GM04503 (cell line): ENCODE measurements at places on chromosomes 1 and 21.

DNA sequence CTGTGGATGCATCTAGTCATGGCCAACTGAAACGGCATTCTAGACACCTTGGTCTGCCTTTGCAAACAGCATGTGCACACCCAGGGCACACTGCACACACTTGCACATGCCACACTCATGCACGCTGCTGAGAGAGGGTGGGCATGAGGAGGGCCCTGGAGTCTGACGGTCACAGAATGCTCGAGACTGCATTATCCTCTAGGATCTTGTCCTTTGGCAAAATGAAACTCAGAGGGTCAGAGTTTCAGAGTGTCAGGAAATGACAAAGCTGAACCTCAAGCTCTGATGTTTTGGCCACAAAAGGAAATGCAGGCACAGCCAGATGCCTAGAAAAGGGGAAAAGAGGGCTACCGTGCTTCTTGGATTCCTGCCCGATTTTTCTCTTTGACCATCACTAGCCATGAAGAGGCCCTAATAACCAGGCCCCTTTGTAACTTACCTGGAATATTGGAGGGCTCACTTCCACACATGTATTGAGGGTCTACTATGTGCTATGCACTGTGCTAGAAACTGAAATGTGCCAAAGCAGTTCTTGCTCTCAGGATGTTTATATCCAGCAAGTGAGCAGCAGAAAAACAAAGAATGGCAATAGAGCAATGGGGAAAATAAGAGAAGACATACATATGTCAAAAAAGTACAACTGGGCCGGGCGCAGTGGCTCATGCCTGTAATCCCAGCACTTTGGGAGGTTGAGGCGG lies 65.4 kb downstream of the TOMM20 start:
- no peak for DNase-seq

DNA sequence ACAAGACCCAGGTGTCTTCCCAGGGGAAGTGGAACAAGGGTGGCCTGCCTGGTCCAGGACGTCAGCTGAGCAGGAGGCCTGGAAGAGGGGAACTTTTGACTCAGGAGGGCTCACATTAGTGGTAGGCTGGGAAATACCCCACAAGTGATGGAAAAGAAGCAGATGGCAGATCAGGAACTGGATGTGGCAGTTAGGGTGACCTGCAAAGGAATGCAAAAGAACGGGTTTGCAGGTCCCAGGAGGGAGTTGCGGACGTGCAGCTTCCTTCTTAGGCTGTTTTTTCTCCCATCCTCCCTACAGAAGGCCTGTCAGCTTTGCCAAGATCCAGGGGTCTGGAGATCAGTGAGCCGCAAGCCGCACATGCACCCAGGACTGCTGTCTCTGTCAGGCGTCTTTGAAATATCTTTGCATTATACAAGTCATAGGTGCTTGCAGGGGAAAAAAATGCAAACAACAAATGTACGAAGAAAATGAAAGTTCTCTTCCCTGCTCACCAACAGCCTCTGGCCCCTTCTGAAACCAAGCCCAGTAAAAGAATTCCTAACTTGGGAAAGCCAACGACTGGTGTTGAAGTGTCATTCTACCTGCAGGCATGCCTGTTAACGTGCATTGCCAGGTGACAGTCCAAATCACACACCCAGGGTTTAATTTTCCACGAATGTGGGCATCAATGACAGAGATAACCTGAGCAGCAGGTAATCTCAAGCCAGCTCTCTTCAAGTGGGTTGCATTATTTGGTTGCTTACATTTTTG lies 34.4 kb downstream of the NENF start:
- DNase-seq = no peak

DNA sequence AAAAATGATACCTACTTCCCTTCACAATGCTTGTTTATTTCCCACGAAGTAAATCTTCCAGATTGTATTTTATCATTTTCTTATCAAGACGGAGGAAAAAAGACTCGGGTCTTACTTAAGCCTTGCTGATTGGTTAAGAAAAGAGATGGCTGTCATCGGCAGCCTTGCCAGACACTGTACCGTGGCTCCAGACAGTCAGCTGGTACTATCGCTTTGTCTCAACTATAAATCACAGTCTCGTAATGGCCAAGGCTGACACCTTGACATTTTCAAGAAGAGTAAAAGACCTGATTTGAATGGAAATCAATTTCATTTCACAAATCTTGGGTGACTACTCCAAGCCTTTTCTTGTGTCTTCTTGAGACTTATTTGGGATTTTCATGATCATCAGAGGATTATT lies 868.0 kb downstream of the USP25 start:
- no peak for DNase-seq

DNA sequence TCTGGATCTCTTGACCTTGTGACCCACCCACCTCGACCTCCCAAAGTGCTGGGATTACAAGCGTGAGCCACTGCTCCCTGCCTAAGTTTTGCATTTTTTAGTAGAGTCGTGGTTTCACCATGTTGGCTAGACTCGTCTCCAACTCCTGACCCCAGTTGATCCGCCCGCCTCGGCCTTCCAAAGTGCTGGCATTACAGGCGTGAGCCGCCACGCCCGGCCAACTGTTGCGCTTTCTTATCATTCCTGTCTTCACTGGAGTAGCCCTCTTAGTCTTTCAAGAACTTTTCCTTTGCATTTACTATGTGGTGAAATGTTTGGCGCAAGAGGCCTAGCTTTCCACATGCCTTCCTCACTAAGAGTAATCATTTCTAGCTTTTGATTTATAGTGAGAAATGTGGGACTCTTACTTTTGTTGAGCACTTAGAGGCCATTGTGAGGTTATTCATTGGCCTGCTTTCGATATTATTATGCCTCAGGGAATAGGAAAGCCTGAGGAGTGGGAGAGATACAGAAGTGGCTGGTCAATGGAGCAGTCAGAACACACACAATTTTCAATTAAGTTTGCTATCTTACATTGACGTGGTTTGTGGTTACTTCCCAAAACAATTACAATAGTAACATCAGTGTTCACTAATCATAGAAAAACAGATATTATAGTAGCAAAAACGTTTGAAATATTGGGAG lies 111.0 kb downstream of the ZMYM4 start:
- DNase-seq = no peak

GRCh38 chr1:224782281-224783000 lies 147.0 kb upstream of the DNAH14 start:
- no peak for DNase-seq

GRCh38 chr21:32356874-32357395 lies 35.9 kb downstream of the URB1 start:
- no peak for DNase-seq

GRCh38 chr21:43873673-43874072 lies 8.7 kb downstream of the AGPAT3 start:
- no peak for DNase-seq

DNA sequence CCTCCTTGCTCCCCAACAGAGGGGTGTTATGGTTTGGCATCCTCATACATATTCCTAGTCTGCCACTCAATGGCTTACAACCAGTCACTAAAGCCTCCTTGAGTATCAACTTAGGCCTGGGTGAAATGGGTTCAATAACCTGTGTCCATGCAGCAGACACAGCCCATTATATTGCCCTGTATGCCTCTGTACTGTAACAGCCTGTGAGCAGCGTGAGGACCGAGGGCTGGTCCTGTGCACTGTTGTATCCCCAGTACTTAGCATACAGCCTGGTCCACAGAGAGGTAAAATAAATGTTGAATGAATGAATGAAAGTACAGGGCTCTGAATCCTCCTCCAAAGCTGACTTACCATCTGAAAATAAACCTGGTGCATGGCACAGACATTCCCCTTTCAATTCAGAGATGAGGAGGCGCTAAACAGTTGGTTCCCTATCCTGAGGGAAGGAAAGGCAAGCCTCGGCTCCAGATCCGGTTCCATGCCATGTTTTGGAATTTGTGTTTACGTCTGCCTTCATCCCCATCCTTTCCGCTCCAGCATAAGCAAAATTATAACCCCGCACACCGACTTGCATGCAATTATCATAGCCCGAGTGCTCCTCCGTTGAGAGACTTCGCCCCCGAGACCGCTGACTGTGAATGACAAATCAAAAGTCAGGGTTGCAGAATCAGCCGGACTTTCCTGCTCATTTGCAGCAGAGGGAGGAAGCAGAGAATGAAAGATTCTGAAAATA lies 45.0 kb upstream of the DNAJC6 start:
- peak; percentile 49 for DNase-seq

GRCh38 chr21:35005560-35006224 lies 43.4 kb downstream of the RUNX1 start:
- DNase-seq = no peak

- DNase-seq = peak; percentile 51
Observed at GRCh38 chr21:26513212-26513611, 59.9 kb downstream of the CYYR1 start.
